ENCODE measurements at places on chromosomes 7 and 10. TPM values are rescaled to one million over a fixed set of nuclear protein-coding genes. Genes with fewer than 3 reads are reported as not detected.

GRCh38 chr7:54596747-54597146, 54.6 kb downstream of the VSTM2A start:
- H3K36me3 ChIP-seq, result no peaks in the 10 kb centered on the region
- H3K27me3 ChIP-seq, result no peaks in the 10 kb centered on the region
- DNase-seq, result no peak
- H3K4me3 ChIP-seq, result no peak overlapping the region
- no peak overlapping the region for H3K27ac ChIP-seq

ACBD5 gene
- total RNA-seq, result 29.6 TPM

DNA sequence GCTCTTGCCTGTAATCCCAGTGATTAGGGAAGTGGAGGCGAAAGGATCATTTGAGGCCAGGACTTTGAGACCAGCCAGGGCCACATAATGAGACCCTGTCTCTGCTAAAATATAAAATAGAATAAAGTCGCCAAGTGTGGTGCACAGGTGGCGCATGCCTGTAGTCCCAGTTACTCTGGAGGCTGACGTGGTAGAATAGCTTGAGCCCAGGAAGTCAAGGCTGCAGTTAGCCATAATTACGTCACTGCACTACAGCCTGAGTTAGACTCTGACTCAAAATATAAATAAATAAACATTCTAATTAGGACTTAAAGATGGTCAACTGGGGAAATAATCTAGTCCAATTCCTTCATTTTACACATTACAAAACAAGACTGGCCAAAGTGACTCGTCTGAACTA, 768 bp downstream of the CHCHD2 start:
- peak; percentile 89 for DNase-seq
- peak overlapping the region; percentile 98 for H3K27ac ChIP-seq
- no peaks in the 10 kb centered on the region for H3K27me3 ChIP-seq
- peaks cover 5% of the 10 kb centered on the region for H3K36me3 ChIP-seq

GRCh38 chr10:113915540-113915939, 61.1 kb downstream of the NHLRC2 start:
- H3K4me1 ChIP-seq, result no peaks in the 10 kb centered on the region
- H3K4me3 ChIP-seq, result no peak overlapping the region
- H3K27me3 ChIP-seq, result no peaks in the 10 kb centered on the region
- no peak overlapping the region for H3K27ac ChIP-seq
- no peak for DNase-seq

- H3K27ac ChIP-seq, result no peak overlapping the region
Observed at GRCh38 chr10:100742936-100743335, 2.4 kb upstream of the PAX2 start.

UPK3B gene
- under 0.01 TPM for total RNA-seq

All from fibroblast of lung (primary cell).